NCI-H2227 treated with DMSO at 0.1 percent for 48 hours (cell line): ENCODE measurements at places on chromosomes 11 and 22.

GRCh38 chr11:32418836-32419235, 16.5 kb downstream of the WT1 start:
- no peak for DNase-seq

DNA sequence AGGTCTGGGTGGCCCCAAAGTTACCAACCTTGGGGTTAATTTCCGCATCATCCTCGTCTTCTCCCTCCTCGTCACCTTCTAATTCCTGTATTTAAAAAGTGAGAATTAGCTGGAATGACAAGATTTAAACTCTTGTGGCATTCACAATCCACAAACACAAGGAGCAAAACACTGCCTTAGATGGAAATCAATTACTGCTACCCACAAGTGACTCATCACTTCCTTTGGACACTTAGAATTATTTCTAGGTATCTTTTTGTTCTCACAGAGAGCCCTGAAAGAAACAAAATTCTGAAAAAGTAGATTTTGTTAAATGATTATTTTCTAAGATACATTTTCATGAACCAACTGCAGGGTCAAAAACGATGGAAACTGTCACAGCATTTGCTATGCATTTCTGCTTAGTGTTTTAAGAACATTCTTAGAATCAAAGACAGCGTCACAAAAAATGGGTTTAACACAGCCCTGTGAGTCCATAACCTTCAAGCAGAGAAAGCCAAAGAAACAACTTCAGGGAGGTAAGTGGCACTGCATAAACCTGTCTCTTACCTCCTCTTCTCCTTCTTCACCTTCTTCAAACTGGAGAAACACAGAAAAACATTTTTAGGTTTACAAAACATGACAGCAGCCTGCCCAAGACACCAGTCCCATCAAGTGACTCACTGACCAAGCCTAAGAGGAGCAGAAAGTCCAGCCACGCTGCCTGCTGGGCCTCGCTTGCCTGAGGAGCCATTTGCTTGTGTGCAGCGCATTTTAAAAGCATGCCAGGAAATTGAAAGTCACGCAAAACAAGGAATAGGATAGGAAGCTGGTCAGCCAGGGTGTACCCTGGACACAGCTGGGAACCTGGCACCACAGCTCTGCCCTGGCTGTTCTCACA, 22.3 kb upstream of the PHLDA2 start:
- DNase-seq: no peak

GRCh38 chr11:108224911-108225786, 2.3 kb downstream of the ATM start:
- DNase-seq: no peak

DNA sequence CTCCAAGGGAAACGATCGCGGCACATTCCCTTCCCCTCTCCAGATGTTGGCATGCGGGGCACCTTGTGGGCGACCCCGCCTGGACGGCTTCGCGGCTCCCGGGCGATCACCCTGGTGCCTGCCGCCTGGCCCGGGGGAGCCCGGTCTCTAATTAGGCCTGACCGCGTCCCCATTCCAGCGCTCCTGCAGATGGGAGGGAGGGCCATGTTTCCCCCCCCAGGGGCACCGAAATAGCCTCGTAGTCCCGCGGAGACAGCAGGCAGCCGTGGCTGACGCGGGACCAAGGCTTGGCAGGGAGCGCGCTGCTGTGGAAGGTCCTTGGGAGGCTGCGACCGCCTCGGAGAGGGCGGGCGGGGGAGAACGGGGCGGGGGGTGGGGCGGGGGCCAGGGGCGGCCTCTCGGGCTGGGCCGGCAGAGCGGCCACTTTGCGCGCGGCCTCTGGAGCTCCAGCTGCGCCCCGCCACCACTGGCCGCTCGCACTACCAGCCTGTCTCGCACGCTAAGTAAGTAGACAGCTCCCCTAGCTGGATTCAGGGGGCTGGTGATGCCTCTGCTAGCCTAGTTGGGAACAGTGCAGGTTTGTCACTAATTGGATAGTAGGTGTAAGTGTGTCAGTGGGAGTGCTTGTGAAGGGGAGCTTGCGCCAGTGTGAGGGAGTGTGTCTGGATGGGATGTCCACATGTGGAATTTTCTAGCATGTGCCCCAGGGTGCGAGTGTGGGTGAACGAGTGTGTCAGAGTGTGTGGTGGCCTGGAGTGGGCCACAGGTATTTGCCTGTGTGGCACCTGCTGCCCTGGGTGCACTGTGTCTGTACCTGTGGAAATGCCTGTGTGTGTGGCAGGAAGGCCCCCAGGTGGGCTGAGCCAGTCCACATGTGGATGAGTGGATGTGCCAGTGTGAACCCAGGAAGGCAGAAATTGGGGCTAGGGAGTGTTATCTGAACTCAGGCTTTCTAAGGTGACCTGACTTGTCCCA, at the start of gene INSC:
Gene INSC, plus strand, starts transcription at position 423 of the 975 bp plus-strand sequence. CDS start 34,252 bp downstream, outside the sequence.
- no peak for DNase-seq

- no peak for DNase-seq
Observed at GRCh38 chr11:74926304-74927030, 22.4 kb downstream of the XRRA1 start.

DNA sequence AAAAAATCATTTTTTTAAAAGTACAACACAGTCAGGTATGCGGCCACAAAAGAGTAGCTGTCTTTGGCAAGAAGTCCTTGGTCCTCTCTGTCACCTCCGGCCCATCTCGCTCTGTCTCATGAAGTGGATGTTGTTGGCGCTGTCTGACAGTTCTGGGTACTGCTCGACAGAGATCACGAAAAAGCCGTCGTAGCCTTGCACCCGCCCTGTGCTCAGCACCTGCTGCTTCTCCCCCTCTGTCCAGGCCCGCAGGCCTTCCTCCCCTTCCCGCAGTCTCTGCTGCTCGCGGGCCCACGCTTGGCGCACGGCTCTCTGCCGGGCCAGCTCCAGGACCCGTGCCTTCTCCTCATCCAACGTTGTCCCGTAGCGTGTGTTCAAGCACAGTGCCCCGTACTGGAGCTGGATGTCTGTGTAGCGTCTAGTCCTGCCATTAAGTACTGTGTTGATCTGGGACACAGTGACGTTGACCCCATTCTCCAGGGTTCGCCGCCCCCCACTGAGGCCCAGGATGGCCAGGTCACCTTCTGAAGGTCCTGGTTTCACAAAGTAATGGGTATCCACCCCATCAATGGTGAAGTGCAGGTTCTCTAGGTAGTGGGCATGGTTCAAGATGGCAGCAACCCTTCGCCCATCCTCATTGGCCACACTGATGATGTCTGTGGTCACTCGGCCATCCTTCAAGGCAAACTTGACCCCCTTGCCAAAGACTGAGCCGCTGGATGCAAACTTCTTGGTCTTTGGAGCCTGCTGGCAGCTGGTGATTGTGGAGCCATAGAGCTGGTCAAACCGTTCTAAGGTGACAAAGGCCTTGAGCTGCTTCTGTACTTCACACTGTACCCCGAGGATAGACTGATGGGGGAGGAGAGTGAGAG, 83.5 kb upstream of the NARS2 start:
- no peak for DNase-seq

GRCh38 chr22:46935506-46936377, 173.3 kb downstream of the TBC1D22A start:
- DNase-seq: no peak

DNA sequence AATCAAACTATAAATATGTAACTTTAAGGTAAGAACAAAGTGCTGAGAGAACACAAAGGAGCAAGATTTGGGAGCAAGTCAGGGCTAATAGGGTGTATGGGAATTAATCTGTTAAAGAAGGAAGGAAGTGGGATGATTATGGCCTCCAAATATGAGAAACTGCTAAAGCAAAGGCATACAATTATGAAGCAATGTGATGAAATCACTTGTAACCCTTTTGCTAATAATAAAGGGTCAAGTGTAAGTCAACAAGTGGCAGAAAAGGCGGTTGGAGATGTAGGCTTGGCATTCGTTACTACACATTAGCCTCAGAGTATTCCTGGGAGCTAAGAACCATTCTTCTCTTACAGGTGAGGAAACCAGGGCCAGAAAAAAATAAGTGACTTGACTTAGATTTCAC, 1002.3 kb upstream of the TENM4 start:
- DNase-seq: no peak

GRCh38 chr11:10519630-10520029, 21.4 kb downstream of the RNF141 start:
- DNase-seq: no peak

DNA sequence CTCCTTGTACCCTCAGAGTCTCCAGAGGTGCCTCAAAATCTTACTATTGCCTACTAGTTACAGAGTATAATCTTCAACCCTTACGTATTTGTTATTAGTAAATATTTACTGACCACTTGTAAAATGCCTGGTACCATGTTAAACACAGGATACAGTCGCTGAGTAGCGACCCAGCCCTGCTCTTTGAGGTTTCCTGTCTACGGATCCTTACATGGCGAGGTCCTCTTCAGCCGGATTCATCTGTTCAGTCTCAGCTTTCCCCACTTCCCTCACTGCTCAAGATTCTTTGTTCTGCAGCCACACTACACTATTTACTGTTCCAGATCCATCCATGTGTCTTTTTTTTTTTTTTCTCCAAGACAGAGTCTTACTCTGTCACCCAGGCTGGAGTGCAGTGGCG, 13.2 kb upstream of the TTC36 start:
- DNase-seq: no peak

DNA sequence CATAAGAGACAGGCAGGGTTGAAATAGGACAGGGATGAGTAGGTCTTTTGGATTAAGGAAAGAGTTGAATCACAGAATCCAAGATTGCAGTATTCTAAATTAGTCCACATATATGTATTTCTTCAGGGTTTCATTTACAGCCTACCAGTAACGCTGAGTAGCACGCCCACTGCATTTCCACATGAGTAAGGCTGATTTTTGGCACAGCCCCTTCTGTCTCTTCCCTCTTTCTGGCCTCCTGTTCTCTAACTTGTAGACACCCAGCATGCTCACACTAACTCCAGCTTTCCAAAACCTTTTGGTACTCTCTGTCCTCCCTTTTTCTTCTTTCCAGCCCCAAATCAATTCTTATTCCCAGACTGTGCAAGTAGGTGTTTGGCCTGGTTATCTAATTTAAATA, 3.7 kb upstream of the SIK2 start:
- no peak for DNase-seq

- no peak for DNase-seq
Observed at GRCh38 chr11:12112750-12113149, 2.4 kb downstream of the MICAL2 start.

GRCh38 chr11:16860617-16861016, 122.2 kb downstream of the C11orf58 start:
- DNase-seq: no peak

DNA sequence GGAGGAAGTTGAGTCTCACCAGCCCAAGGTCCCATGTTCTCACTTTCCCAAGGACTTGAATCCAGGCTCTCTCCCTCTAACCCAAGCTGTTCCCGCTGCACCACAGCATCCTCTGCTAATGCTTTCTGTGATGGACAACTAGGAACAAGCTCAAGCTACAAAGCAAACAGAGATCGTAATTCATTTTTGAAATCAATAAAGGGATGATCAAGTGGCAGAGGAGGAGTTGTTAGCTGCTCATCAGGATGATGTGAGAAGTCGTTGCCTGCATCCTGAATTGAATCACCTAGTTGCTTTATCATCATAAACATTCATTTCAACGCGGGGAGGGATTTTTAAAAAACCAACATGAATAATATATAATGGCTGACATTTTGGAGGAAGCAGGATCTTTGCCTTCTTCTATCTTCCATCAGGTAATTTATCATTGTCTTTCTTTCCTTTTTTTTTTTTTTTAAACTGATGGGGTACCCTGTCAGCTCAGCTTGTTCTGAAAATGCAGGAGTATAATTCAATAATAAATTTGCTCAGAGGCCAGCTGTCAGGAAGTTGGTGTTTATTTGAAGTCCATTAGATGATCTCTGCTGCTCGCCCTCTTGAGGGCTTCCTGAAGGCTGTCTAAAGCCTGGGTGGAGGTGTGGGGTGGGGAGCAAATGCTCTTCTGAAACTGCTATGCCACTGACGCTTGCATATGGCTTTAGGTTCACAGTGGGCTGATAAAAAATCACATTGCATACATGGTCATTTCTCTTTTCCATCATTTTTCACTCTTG, 174.4 kb upstream of the NARS2 start:
- DNase-seq: no peak

DNA sequence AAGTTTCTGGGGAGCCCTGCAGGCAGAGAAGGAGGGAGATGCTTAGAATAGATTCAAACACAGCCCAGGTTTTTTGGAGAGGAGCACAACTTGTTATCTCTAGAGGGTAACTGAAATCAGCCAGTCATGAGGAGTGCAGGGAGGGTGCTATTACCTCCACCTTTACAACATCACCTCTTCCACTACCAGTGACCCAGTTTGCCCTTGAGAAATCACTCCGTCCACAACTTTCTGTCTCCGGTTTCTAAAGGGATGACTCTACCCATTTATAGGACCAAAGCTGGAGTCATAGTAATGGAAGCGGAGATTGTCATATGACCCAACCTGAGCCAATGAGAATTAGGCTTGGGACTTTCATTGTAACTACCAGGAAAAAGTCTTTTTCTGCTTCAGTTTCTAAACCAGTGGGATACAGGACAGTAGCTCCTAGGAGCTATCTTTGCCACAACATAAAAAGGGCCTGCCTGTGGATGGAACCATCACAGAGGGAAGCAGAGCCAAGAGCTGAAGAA, 131.2 kb upstream of the SERPIND1 start:
- DNase-seq: no peak

GRCh38 chr22:25182131-25183110, 17.2 kb upstream of the CRYBB3 start:
- DNase-seq: no peak

DNA sequence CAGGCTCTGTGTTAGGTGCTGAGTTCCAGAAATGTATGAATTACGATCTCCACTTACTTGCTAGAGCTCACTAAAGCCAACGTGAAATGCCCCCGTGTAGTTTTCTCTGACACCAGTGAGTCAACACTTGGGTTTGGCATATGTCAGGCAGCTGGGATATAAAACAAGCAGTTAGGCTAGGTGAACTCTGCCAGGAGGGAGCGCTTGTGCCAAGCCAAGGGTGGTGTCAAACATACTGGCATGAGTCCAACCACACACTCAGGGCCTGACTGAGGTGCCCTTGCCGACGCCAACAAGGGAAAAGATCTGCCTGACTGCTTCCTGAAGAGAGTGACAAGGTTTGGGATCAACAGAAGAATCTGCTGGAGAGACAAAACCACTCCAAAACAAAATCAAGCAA, 167.8 kb upstream of the NARS2 start:
- no peak for DNase-seq

- DNase-seq: no peak
Observed at GRCh38 chr11:99973993-99974392, 713.1 kb upstream of the ARHGAP42 start.

- no peak for DNase-seq
Observed at GRCh38 chr11:97149741-97150140, 759.9 kb downstream of the JRKL start.
